ENCODE measurements at places on chromosomes 5 and 9. TPM values are rescaled to one million over a fixed set of nuclear protein-coding genes. Genes with fewer than 3 reads are reported as not detected.

PCDHA1 gene
- 0.24 TPM for total RNA-seq

VAV2 gene
- 24.5 TPM for total RNA-seq

MYOT gene
- not detected for total RNA-seq

DMRT3 gene
- not detected for total RNA-seq

CNTLN gene
- total RNA-seq, result 8.5 TPM

MLANA gene
- total RNA-seq, result not detected

PTGES gene
- total RNA-seq, result 12.9 TPM

ECM2 gene
- total RNA-seq, result 0.47 TPM

BNC2 gene
- total RNA-seq, result 19.2 TPM

SLC36A3 gene
- not detected for total RNA-seq

ENTREP1 gene
- total RNA-seq, result not detected

DNA sequence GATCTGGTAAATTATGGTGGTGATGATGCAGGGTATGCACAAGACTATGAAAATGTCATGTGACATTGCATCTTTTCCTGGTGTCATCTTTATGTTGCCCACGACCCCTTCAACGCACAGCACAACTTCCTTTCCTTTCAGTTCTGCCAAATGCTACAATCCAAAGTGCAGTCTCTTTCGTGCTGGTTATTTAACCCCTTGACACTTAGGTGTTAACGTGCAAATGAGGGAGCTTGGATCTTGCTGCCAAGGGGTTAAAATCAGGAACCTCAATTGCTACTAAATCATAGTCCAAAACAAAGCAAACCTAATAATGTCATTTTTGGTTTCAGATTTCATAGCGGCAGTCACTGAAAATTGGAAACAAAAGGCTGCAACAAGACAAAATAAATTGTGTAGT is 16.0 kb downstream of the CTSL start:
- peaks cover 10% of the 10 kb centered on the region for H3K36me3 ChIP-seq
- H3K27me3 ChIP-seq, result peaks cover 2% of the 10 kb centered on the region
- no peak for DNase-seq
- no peaks in the 10 kb centered on the region for H3K4me1 ChIP-seq

DNA sequence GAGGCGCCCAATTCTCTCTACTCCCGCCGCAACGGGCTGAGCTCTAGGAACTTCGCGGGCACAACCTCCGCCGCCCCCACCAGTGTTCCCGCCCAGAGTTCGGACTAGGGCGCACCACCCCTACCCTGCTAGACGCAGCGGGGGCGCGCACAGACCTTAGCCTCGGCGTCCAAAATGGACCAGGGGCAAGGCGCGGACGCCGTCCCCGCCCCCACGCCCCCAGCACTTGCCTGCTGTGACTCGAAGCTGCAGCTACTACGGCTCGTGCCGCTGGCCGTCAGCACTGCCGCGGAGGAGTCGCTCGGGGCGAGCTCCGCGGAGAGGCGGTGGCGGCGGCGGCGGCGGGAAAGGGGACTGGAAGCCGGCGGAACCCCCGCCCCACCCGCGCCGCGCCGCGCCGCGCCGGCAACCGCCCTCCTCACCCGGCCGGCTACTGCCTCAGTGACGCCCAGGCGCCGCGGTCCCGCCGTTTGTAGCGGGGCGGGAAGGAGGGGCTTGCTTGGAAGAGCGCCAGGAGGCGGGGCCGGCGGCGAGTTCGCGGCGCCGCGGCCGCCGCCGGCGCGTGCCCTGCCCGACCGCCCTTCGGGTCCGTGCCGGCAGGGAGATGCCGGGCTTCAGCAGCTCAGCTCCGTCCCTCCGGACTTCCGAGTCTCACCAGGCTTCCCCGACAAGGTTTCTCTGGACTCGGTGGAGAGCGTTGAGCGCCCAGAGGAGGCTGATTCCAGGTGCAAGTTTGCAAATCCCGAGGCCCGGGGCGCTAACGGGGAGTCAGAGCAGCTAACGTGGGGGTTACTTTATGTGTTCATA is 4.5 kb downstream of the ELAVL2 start:
- no peak overlapping the region for H3K4me3 ChIP-seq
- H3K27me3 ChIP-seq, result no peaks in the 10 kb centered on the region
- no peak for DNase-seq
- H3K36me3 ChIP-seq, result no peaks in the 10 kb centered on the region

GRCh38 chr5:35754481-35754880 is 102.2 kb upstream of the IL7R start:
- no peak for DNase-seq
- no peaks in the 10 kb centered on the region for H3K36me3 ChIP-seq
- H3K4me3 ChIP-seq, result no peak overlapping the region
- peaks cover 1% of the 10 kb centered on the region for H3K27me3 ChIP-seq
- H3K27ac ChIP-seq, result no peak overlapping the region

DNA sequence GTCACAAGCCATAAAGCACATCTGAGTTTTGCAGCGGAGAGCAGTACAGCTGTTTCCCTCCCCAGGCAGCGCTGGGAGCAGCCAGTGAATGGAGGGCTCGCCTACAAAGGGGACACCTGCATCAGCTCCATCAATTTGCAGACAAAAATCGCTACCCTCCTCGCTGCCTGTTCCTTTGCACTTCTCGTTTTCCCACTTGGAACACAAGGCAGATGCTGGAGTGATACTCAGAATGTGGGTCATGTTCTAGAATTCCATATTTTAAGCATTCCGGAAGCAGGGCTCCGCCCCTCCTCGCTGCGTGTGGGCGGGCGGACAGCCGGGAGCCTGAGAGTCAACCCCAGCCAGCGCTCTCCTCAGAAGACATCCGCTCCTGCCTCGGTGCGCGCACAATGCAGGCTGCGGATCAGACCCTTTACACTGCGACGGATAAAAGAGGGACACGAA is 92.1 kb downstream of the LMNB1 start:
- peaks cover 5% of the 10 kb centered on the region for H3K36me3 ChIP-seq
- H3K4me3 ChIP-seq, result peak overlapping the region; percentile 61
- H3K27ac ChIP-seq, result peak overlapping the region; percentile 27
- H3K4me1 ChIP-seq, result peaks cover 23% of the 10 kb centered on the region
- no peak for DNase-seq

GRCh38 chr9:30722065-30722464 is 1662.4 kb upstream of the ACO1 start:
- no peak overlapping the region for H3K27ac ChIP-seq
- no peaks in the 10 kb centered on the region for H3K36me3 ChIP-seq
- DNase-seq, result no peak
- H3K4me3 ChIP-seq, result no peak overlapping the region

DNA sequence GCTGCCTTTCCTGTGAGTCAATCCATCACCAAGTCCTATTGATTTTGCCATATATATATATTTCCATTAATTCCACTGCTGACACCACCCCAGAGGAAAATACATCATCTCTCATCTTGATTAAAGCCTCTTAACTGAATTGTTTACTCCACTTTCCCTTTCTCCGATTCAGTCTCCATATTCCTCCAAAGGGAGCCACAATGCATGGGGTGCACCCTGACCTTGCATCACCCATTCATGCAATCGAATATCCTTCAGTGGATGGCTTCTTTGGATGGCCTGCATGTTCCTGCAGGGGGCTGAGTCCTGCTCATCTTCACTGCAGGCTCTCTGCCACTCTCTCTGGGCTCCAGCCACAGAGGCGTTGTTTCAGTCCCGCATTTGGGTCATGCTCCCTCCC is 231.0 kb downstream of the SNX18 start:
- H3K36me3 ChIP-seq, result peaks cover 9% of the 10 kb centered on the region
- no peaks in the 10 kb centered on the region for H3K27me3 ChIP-seq
- DNase-seq, result no peak
- no peak overlapping the region for H3K27ac ChIP-seq
- peaks cover 36% of the 10 kb centered on the region for H3K4me1 ChIP-seq

- DNase-seq, result no peak
- no peak overlapping the region for H3K4me3 ChIP-seq
- H3K27me3 ChIP-seq, result no peaks in the 10 kb centered on the region
- no peaks in the 10 kb centered on the region for H3K36me3 ChIP-seq
Measured at GRCh38 chr9:81814794-81815464, 113.3 kb upstream of the SPATA31D4 start.

DNA sequence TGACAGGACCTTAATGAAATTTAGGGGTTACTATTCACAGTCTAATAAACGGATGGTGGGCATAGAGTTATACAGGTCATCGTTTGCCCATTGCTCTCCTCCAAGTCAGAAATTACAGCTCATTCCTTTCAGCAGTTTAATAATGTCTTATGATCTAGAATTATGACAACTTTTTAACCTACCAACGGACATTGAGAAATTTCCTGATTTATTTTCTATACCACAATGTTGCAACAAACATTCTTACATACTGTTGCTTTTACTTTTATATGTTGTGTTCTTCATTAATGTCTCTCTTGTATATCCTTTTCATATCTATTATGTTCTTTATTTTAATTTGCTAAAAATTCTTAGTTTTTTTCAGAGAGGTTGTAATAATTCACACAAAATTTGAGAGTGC is 152.8 kb upstream of the PRLR start:
- H3K27me3 ChIP-seq, result no peaks in the 10 kb centered on the region
- no peak overlapping the region for H3K4me3 ChIP-seq

DNA sequence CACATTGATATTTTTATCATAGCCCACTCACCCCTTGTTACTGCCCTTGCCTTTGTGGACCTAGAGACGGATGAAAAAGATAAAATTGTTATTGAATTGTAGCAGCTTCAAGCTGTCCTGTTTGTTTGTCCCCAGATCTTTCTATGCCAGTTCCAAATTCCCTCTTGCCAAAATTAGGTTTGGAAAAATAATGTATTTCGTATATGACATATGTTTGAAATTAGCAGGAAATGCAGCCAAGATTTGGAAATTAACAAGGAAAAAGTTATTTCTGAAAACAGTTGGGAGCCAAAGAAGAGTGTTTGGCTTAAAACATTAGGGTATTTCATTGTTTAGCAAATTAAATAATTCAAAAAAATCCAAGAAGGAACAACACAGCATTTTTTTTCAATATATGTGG is 33.5 kb downstream of the SPATA31D1 start:
- peaks cover 2% of the 10 kb centered on the region for H3K27me3 ChIP-seq
- DNase-seq, result no peak
- no peaks in the 10 kb centered on the region for H3K36me3 ChIP-seq
- H3K4me3 ChIP-seq, result no peak overlapping the region
- H3K27ac ChIP-seq, result peak overlapping the region; percentile 93

- 0 out of 2 replicates have a peak, but pooled peaks cover 6% of the 10 kb centered on the region for H3K36me3 ChIP-seq
- DNase-seq, result no peak
- peak overlapping the region; percentile 85 for H3K27ac ChIP-seq
- no peaks in the 10 kb centered on the region for H3K27me3 ChIP-seq
- no peak overlapping the region for H3K4me3 ChIP-seq
Measured at GRCh38 chr9:130182381-130182909, 10.2 kb downstream of the NCS1 start.

DNA sequence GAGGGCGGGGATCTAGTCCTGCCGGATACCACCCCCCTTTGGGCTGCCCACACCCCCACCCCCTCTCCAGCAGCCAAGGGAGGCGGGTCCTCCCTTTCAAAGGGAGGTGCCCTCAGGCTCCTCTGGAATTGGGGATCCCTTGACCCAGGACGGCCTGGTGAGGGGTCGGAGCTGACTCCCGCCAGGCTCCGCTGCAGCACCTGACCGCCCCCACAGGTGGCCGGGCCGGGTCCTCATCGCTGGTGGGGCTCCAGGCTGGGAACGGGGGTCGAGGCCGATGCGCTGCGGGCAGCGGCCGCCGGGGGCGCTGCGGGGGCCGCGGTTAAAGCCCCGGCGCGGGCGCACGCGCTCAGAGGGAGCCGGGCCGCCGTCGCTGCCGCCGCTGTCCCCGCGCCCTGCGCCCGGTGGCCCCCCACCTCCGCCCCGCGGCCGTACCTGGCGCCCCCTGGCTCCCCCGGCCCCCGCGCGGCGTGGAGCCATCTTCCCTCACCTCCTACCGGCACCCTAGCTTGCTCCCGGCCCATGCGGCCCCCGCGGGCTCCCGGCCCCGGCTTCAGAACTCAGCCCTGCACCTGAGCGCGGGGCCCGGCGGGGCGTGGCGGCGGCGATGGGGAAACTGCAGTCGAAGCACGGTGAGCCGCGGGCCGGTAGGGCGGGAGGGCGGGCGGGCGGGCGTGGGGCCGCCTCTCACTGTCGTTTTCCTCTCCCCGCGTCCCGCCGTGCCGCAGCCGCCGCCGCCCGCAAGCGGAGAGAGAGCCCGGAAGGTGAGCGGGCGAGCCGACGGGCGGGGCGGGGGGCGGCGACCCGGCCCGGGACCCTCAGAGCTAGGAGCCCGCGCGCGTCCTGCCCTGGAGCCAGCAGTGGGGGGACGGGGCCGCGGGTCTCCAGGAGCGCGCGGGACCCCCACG is at the start of gene NKD2:
TSS of gene NKD2 (plus strand) at position 352 of the 908 bp plus-strand sequence. CDS start at position 608, 256 bp downstream.
- H3K27me3 ChIP-seq, result peaks cover 61% of the 10 kb centered on the region
- H3K36me3 ChIP-seq, result no peaks in the 10 kb centered on the region
- no peak within 1 kb of the TSS for H3K27ac ChIP-seq
- DNase-seq, result no peak
- H3K4me1 ChIP-seq, result no peaks in the 10 kb centered on the region
- H3K4me3 ChIP-seq, result no peak within 1 kb of the TSS

DNA sequence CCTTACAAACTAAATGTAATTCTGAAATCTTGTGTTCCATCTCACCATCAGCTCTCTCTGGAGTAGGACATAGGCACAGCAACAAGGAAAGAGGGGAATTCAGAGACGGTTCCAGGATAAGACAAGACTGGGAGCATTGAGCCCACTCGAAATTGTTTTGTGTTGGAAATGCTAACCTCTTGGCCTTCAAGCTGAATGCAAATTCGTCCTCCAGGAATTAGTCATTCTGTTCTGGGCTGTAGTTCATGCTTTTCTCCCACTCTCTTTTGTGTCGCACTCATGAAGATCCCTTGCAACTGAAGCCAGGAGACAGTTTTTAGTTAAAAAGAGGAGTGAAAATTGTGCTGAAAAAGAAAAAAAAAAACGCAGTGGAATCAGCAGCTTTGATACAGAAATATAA is 121.7 kb upstream of the SEMA6A start:
- no peaks in the 10 kb centered on the region for H3K36me3 ChIP-seq
- no peak overlapping the region for H3K27ac ChIP-seq
- DNase-seq, result no peak
- H3K27me3 ChIP-seq, result no peaks in the 10 kb centered on the region

DNA sequence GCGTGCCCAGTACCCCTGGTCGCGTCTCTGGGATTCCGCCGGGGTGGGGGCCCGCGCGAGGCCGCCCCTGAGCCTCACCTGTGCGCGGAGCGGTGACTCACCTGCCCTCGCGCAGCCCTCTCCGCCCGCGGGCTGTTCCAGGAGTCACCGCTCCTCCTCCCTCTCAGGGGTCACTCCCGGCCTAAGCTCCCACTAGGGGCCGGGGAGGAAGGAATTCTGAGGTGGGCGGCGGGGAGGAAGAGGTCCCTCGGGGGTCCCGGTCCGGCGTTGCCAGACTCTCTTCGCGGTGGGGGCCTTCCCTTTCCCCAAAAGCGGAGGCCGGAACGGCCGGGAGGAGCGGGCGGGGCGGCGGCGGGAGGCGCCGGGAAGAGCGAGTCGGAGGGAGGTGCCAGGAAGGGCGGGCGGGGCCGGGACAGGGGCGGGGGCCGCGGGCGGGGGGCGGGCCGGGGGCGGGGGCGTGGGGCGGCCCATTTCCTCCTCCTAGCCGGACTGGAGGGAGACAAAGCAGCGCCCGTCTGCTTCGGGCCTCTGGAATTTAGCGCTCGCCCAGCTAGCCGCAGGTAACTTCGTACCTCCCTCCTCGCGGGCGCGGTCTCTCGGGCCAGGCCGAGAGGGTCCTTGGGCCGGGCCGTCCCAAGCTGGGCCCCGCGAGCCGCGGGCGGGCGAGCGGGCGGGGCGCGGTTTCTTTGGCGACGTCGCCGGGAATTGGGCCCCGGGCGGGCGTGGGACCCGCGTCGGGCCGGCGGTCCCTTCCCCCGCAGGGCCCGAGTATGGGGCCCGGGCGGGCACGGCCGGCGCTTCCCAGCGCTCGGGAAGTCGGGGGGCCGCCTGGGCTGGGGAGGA is at the start of gene CTNNA1:
TSS of gene CTNNA1 (plus strand) at position 475 of the 843 bp plus-strand sequence. CDS start 28,500 bp downstream, outside the sequence.
- H3K27ac ChIP-seq, result peak within 1 kb of the TSS; percentile 81
- peak; percentile 28 for DNase-seq
- peak within 1 kb of the TSS; percentile 92 for H3K4me3 ChIP-seq
- H3K4me1 ChIP-seq, result peaks cover 54% of the 10 kb centered on the region
- peaks cover 6% of the 10 kb centered on the region for H3K27me3 ChIP-seq
- H3K36me3 ChIP-seq, result peaks cover 19% of the 10 kb centered on the region

Data from HFFc6 (cell line).